ENCODE measurements at places on chromosomes 4 and X. TPM values are rescaled to one million over a fixed set of nuclear protein-coding genes. Genes with fewer than 3 reads are reported as not detected.

The TSPAN7 gene
- total RNA-seq: 48.5 TPM

The NEIL3 gene
- total RNA-seq: not detected

The RPS6KA3 gene
- 43.5 TPM for total RNA-seq

The UGT2B7 gene
- not detected for total RNA-seq

The CENPI gene
- total RNA-seq: 0.93 TPM

DNA sequence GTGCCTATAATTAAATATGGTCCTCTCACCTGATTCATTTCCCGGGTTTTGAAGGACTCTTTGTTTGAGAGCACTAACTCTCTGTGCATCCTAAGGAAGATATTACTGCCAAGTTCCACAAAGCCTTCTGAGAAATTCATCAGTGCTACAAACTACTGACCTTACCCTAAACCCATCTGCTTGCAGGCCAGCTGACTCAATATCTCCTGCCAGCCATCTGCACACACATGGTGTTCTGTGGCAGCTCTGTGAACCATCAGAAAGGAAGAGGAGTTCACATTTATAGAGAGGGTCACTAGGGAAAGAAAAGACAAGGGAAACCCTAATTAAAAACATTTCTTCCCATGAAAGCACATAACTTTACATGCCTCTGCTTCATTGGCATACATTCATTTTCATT lies 156.7 kb downstream of the ATP10D start:
- DNase-seq: no peak

GRCh38 chr4:26220696-26221095 lies 100.1 kb upstream of the RBPJ start:
- DNase-seq: no peak

GRCh38 chr4:7598939-7599790 lies 164.4 kb upstream of the PSAPL1 start:
- no peak for DNase-seq

Measured in heart left ventricle (tissue), 16 donors.